Naive B cell (primary cell): ENCODE measurements at places on chromosomes 3 and 15.

DNA sequence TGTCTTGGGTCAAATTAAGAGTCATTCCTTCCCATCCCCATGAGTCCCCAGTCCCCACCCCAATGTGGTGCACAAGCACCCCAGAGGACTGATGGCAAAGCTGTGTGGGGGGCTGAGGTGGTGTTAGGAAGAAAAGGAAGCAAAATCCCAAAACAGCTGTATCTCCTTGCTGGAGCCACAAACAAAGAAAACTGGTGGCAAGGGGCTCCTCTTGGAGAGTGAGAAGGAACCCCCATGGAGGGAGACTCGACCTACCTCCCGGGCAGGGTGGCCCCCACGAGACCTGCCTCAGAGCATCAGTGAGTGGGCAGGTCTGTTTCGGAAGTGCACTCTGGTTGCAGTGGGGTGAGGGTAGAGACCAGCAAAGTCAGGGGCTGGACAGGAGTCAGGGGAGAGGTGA, 29.2 kb downstream of the PRR23E start:
- H3K4me1 ChIP-seq = peaks cover 10% of the 10 kb centered on the region
- no peak overlapping the region for H3K4me3 ChIP-seq
- peaks cover 10% of the 10 kb centered on the region for H3K27me3 ChIP-seq
- no peak for DNase-seq

DNA sequence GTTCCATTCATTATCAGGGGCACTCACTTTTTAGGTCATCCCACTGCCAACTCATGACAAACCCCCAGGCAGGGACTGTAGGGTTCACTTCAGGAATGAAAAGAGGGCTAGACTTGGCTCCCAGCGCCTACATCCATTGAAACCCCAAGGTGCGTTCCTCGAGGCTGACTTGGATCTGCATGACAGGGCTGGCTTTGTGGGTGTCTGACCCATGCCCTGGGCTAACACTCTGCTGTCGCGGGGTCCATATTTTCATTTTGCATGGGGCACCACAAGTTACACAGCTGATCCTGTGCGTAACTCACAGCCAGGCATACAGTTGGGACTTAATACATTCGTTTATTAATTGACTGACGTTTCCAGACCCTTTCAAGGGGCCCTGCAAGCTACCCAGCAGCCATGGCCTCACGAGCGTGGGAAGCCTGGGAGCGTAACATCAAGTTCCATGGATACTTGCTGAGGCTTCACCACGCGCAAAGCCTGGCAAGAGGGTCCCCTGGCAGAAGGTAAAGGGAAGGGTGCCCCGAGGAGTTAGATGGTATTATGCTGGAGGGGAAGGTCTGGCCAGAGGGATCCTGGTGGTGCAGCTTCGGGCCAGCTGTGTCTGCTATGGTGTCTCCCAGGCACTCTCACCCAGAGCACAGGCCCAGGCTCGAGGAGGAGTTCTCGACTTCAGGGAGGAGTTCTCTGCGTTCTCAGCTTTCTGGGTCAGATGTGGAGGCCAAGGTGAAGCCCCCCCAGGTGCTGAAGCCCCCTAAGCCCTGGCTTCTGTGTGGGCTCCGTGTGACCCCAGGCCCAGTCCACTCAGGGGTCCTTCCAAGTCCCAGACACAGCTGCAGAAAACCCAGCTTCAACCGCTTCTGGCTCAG, 85.4 kb downstream of the ADAMTS17 start:
- no peaks in the 10 kb centered on the region for H3K36me3 ChIP-seq
- H3K27ac ChIP-seq = no peak overlapping the region
- DNase-seq = no peak
- peaks cover 10% of the 10 kb centered on the region for H3K27me3 ChIP-seq
- no peak overlapping the region for H3K4me3 ChIP-seq

- H3K27ac ChIP-seq = no peak overlapping the region
- no peak for DNase-seq
- no peaks in the 10 kb centered on the region for H3K4me1 ChIP-seq
- H3K27me3 ChIP-seq = no peaks in the 10 kb centered on the region
- H3K4me3 ChIP-seq = no peak overlapping the region
- no peaks in the 10 kb centered on the region for H3K36me3 ChIP-seq
These were observed 766.3 kb downstream of the ZNF385D start for GRCh38 chr3:20984594-20985205.

GRCh38 chr3:39249453-39250115, 30.3 kb downstream of the CX3CR1 start:
- H3K4me1 ChIP-seq = peaks cover 53% of the 10 kb centered on the region
- DNase-seq = no peak
- H3K36me3 ChIP-seq = peaks cover 7% of the 10 kb centered on the region
- H3K4me3 ChIP-seq = no peak overlapping the region
- H3K27ac ChIP-seq = peak overlapping the region; percentile 61
- H3K27me3 ChIP-seq = no peaks in the 10 kb centered on the region

- no peaks in the 10 kb centered on the region for H3K27me3 ChIP-seq
- no peak for DNase-seq
- peaks cover 13% of the 10 kb centered on the region for H3K36me3 ChIP-seq
- peaks cover 23% of the 10 kb centered on the region for H3K4me1 ChIP-seq
- H3K27ac ChIP-seq = no peak overlapping the region
These were observed 5.2 kb downstream of the TRIM59 start for GRCh38 chr3:160444411-160444810.

DNA sequence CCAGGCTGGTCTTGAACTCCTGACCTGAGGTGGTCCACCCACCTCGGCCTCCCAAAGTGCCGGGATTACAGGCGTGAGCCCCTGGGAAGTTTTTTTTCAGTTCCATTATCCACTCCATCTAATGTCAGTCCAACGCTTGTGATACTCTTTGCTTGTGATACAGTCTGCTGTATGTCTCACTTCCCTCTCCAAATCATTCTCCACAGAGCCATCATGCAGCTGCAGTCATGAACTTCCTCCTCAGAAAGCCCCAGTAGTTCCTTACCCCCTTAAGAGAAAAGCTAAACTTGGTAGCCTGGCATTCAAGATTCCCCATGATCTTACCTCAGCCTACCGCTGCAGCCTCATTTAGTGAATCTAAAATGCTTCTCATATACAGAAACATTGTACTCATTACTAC, 2.3 kb downstream of the ARPC4 start:
- DNase-seq = peak; percentile 75
- H3K27me3 ChIP-seq = no peaks in the 10 kb centered on the region
- H3K27ac ChIP-seq = peak overlapping the region; percentile 88

DNA sequence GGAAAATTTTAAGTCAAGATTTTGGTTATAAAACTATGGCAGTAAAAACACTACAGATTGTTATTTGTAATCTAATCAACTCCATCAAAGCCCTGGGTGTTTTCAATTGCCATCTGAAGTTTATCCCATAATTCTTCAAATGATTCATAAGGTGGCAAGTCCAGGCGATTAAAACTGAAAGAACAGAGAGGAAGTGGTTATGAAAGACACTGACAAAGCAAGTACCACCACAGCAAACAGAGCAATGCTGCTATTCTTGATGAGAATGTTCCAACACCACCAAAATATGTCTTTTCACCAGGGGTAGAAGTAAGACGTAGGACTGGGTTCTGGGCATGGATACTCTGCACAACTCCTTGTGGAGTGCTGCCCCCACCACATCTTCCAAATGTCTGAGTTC, 86.9 kb upstream of the PRTG start:
- no peaks in the 10 kb centered on the region for H3K36me3 ChIP-seq
- H3K4me1 ChIP-seq = no peaks in the 10 kb centered on the region
- H3K4me3 ChIP-seq = no peak overlapping the region
- no peak overlapping the region for H3K27ac ChIP-seq

DNA sequence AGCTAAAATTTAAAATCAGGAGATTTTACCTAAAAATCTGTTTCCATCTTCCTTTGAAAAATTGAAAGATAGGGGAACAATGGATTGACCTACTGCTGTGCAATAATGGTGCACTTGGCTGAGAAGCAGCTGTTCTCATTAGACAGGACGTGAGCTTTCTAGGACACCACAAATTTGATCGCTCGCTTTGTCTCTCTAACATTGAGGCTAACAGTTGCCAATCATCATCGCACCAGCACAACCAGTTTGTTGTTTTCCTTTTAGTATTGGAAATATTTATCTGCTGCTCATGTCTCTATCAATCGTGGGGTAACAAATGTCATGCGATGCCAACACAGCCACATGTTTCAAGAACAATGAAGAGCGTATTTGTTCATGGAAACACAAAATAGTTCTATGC, 228.8 kb upstream of the P2RY1 start:
- no peak overlapping the region for H3K27ac ChIP-seq
- no peak for DNase-seq
- H3K36me3 ChIP-seq = no peaks in the 10 kb centered on the region
- no peaks in the 10 kb centered on the region for H3K4me1 ChIP-seq

GRCh38 chr3:123779655-123780231, 104.4 kb downstream of the MYLK start:
- DNase-seq = no peak
- peaks cover 4% of the 10 kb centered on the region for H3K27me3 ChIP-seq
- H3K36me3 ChIP-seq = no peaks in the 10 kb centered on the region
- peak overlapping the region; percentile 63 for H3K4me3 ChIP-seq

- no peak for DNase-seq
- H3K27ac ChIP-seq = no peak overlapping the region
- H3K4me3 ChIP-seq = no peak overlapping the region
- H3K4me1 ChIP-seq = peaks cover 8% of the 10 kb centered on the region
These were observed 26.5 kb downstream of the GOLGA6A start for GRCh38 chr15:74055804-74056203.

- no peaks in the 10 kb centered on the region for H3K27me3 ChIP-seq
- no peak overlapping the region for H3K27ac ChIP-seq
- no peak overlapping the region for H3K4me3 ChIP-seq
- DNase-seq = no peak
- H3K4me1 ChIP-seq = peaks cover 8% of the 10 kb centered on the region
These were observed 36.2 kb downstream of the CDCP1 start for GRCh38 chr3:45109771-45110508.

- no peak for DNase-seq
- peaks cover 3% of the 10 kb centered on the region for H3K27me3 ChIP-seq
These were observed 212.1 kb downstream of the P3H2 start for GRCh38 chr3:189908646-189909045.

DNA sequence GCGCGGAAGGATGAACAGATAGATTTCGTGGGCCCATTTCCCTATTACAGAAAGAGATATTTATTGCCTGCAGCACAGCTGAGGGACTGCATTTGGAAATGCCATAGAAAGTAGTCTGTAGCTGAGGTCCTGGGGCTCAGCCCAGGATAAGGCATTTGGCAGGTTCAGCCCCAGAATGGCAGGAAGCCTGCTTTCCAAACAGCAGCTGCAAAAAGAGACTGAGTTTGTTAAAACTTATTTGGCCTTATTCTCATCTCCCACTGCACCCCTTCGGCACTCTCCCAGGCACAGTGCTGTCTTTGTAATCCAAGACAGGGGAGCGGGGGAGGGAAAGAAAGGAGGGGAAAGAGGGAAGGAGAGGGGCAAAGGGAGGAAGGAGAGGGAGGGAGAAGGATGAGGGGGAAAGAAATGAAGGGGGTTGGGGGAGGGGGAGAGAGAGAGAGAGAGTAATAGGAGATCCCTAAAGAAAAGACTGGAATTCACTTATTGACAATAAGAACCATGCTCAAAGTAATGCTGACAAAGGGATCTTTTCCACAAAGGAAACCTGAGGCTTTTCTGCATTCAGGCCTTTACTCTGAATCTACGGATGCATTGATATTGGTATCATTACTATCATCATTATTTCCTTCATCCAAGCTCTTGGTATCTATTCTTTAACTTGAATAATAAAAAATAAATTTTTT, 94.0 kb upstream of the LRRN1 start:
- H3K27ac ChIP-seq = no peak overlapping the region
- no peaks in the 10 kb centered on the region for H3K27me3 ChIP-seq
- H3K36me3 ChIP-seq = no peaks in the 10 kb centered on the region
- H3K4me3 ChIP-seq = no peak overlapping the region
- H3K4me1 ChIP-seq = no peaks in the 10 kb centered on the region
- DNase-seq = no peak

DNA sequence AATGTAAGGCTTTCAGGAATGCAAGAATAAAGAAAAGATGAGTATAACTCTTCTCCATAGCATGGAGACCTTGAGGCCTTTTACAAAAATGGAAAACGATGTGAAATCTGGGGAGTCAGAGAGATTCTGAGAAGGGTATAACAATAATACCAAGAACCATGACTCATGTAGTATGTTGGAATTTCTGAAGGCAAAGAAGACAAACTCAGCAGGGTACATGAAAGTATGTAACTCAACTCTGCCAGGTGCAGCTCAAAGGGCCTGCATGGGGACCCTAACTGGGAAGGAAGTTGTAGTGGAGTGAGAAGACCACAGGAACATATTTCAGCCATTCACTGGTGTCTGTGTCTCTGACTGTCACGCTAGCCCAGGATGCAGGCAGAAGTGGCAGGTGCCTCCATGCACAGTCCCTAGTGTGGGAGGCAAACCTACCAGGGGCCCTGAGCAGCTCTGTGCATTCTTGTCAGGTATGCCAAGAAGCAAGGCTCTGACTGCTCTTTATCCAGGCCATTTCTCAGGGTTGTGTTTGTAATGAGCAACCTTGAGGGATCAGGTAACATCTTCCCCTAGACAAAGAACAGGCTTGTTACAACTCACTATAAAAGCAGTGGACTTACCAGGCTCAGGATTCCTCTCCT, 57.2 kb downstream of the GPR156 start:
- H3K36me3 ChIP-seq = no peaks in the 10 kb centered on the region
- H3K27me3 ChIP-seq = peaks cover 14% of the 10 kb centered on the region
- no peak overlapping the region for H3K4me3 ChIP-seq
- H3K4me1 ChIP-seq = no peaks in the 10 kb centered on the region

DNA sequence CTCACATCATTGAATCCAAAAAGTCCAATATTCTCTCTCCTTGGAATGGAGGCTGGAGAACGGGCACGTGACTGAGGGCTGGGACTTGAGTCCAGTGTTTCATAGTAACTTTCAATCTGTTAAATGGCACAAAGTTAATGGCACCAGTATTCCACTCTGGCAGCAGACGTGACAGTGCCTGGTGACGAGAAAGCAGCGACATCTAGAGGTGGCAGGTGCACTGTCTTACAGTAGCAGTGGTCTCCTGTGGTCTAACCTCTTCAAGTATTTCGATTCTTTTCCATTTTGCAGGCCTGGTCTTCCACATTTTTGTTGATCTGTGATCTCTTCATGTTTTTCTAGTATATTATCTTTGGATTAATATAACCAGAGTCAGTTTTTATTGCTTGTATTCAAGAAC, 107.1 kb downstream of the OXSM start:
- H3K4me1 ChIP-seq = no peaks in the 10 kb centered on the region
- H3K27me3 ChIP-seq = no peaks in the 10 kb centered on the region
- no peak overlapping the region for H3K4me3 ChIP-seq
- no peaks in the 10 kb centered on the region for H3K36me3 ChIP-seq
- no peak for DNase-seq
- no peak overlapping the region for H3K27ac ChIP-seq
